Suppressor macrophage (primary cell): ENCODE measurements at places on chromosomes 6 and 20.

DNA sequence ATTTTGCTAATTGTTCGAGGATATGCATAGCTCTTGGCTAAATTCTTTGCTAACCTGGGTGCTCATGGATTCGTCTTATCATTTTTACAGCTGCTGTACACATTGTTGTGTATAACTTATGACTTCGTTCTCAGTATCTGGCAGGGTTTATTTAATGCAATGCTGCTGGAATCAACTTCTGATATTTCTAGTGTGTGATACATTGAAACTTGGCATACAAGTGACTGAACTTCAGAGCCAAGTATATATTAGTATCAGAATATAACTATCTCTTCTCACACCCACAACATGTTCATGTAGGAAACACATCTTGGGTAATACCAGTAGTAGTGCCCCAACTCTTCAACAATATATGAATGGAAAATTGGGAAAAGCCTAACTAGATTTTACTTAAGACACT lies 764.2 kb downstream of the TENT5A start:
- no peak for DNase-seq

DNA sequence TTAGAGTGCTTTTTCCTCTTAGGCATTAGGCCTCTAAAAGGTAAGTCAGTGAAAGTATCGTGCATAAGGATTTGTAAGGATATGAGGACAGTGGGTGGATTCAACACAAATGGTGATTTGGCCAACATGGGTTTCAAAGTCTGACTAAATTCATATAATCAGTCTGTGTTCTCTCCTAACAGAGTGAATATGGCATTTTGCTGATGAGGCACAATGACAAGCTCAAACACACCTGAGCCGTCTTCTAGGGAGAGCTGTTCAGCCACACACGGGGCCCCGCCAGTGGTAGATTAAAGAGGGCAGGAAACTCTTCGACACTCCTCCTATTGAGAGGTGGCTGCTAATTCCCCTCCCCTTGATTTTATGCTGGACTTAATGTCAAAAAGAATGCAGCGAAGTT lies 59.5 kb upstream of the PROKR2 start:
- no peak for DNase-seq

DNA sequence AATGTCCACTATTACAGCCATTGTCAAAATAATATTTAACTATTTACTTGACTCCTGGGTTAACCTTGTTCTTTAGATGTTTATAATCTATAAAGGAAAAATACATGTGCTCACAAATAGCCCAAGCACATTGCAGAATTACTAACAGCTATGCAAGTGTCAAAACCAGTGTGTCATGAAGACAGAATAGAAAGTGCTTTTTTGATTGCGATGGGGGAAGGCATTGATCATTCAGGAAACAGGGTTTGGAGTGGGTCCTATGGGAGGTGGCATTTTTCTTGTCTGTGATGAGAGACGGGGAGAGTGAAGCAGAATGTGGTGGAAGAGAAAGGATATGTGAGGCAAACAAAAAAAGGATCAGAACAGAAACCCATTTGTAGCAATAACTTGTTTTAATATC lies 1.0 kb upstream of the AGPAT4 start:
- no peak for DNase-seq

GRCh38 chr6:160963651-160964050 lies 27.9 kb upstream of the MAP3K4 start:
- no peak for DNase-seq

- DNase-seq: no peak
Measured at GRCh38 chr20:31962761-31963160, 5.2 kb upstream of the XKR7 start.

DNA sequence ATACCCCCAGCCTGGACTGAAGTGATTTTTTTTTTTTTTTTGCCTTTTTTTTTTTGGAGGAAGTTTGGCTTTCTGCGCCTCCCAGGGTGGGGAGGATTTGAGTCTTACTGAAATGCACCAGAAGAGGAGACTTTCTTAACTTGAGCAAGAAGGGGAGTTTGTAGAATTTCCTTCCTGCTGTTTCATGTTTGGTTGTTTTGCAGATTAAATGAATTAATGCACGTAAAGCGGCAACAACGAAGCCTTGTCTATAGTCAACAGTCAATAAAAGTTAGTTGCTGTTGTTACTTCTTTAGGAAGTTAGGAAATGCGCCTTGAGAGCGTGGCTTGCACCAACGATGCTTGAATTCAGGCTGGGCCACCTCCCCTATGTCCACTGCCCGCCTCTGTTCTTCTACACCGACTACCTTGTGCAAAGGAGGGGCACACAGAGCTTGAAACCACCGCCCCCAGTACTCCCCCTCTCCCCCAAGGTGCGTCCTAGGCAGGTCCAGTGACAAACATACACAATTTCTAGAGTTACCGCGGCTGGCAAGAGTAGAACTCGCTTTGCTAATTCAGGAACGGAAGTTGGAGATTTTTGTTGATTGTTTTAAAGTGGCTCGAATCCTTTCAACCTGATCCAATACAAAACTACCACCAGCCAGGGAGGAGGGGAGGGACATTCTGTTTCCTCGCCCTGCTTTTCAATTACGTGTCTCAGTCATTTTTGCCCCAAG lies 830 bp upstream of the CYP24A1 start:
- peak; percentile 23 for DNase-seq

GRCh38 chr20:4848041-4848440 lies 126.3 kb downstream of the PRND start:
- no peak for DNase-seq

DNA sequence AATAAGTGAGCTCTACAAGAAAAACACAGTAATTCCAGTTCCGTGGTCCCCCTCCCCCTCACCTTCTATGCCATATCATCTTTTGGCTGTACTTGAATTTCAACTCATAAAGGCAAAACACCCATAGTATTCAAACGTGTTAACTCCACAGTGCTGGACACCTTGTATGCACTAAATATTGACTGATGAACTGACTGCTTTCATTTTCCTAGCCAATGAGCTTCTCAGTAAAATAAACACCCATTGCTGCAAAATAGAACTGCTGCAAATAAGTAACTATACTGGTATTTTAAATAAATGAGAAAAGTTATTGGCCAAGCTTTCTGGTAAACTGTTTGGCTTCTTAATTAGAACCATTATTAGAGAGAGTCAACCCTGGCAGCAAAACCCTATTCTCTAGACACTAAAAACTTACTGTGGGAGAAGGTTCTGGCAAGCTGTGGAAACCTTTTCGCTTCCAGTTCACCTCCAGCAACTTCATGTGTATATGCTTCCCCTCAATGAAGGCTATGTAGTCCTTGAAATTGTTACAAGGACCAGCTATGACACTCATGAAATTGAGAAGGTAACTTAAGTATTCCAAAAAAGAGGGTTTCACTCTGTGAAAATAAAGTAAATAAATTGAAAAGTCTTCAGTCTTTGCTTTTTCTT lies 86.0 kb downstream of the MBOAT1 start:
- DNase-seq: no peak

DNA sequence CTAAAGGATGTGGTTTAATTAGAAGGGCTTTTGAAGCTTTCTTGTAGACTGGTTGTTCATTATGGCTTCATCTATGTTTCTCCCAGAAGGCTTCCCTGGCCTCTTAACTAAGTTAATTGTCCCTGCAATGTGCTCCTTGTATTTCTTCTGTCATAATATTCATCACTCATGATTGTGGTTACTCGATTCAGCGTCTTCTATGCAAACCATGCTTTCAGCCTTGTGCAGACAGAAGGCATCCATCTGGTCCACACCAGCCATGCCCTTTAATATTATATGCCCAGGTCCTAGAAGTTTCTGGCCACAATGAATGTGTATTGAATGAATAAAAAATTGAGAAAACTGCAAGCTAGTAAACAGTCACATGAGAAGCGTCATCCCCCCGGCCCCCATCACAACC lies 163.2 kb downstream of the KHDC1L start:
- DNase-seq: no peak

DNA sequence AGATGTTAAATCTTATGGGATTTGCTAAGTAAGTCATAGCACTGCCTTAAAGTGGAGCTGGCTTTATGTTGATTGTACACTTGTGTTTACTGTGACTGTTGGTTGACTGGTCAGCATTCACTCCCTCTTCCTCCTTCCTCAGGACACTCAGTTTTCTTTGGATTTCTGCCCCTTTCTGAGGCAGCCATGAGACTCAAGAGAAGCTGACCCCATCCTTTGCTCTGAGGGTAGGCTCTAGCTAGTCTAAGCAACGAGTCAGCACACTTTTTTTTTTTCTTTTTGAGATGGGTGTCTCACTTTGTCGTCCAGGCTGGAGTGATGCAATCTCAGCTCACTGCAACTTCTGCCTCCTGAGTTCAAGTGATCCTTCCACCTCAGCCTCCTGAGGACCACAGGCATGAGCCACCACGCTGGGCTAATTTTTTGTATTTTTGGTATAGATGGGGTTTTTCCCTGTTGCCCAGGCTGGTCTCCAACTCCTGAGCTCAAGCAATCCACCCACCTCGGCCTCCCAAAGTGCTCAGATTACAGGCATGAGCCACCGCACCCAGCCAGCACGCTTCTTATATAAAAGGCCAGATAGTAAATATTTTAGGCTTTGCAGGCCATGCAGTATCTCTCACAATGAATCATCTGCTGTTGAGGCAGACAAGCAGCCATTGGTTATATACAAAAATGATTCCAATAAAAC lies 191.4 kb downstream of the NFATC2 start:
- DNase-seq: no peak
